Fibroblast of lung (primary cell): ENCODE measurements at places on chromosomes 1 and 21. TPM values are rescaled to one million over a fixed set of nuclear protein-coding genes. Genes with fewer than 3 reads are reported as not detected.

DNA sequence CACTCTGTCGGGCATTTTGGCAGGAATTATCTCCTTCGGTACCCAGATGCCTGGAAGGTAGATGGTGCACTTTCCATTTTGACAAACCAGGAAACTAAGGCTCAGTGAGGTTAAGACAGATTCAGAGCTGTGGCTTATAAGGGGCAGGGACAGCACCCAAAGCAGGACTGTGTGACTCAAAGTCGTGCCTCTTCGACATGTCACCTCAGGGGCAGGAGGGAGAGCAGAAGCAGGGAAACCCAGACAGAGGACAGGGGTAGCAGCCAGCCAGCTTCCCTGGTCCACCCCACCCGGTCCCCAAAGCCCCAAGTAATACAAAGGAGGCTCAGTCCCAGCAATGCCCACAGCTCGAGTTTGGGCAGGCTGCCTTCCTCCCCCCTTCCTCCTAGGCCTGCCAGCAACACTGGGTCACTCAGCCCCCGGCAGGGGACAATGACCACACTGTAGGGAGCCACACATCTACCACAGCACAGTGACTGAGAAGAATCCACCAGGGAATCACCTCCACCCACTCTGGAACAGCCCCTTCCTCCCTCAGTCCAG, 2.5 kb downstream of the RHOC start:
- no peak for DNase-seq

- no peak for DNase-seq
Measured at GRCh38 chr1:247291833-247292561, 36.1 kb downstream of the VN1R5 start.

- no peak for DNase-seq
Measured at GRCh38 chr21:24110846-24111245, 1496.4 kb downstream of the MRPL39 start.

- DNase-seq, result no peak
Measured at GRCh38 chr1:227891223-227891954, 56.3 kb downstream of the WNT9A start.

SPATA45 gene
- polyA plus RNA-seq, result 0.44 TPM in 1 of 2 replicates, not detected in the other

LCE1C gene
- polyA plus RNA-seq, result not detected in 2 replicates

PNRC2 gene
- 86.6 and 96.6 TPM in 2 replicates for polyA plus RNA-seq

MAP7D1 gene
- polyA plus RNA-seq, result 70.6 and 91.2 TPM in 2 replicates

PTAFR gene
- 0.12 and 0.25 TPM in 2 replicates for polyA plus RNA-seq

KCNA3 gene
- 2.7 and 4.6 TPM in 2 replicates for polyA plus RNA-seq

AMY2B gene
- polyA plus RNA-seq, result 0.61 and 0.75 TPM in 2 replicates
